NCI-H82 (cell line): ENCODE measurements at places on chromosomes 1 and 21.

DNA sequence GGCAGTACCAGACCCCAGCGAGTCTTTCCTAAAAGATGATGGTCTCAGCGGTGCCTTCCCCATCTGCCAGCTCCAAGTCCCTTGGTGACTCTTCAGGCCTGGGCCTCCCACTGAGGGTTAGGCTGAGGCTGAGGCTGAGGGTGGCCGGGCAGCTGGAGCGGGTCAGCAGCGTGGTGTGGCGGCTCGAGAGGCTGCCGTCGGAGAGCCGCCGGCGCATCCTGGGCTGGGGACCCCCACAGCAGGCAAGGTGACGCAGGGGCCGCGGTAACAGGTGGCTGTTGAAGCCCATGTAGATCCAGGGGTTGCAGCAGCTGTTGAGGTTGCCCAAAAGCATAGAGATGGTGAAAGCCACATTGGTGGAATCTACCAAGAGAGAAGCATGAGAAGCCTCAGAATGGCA, 7.0 kb downstream of the AVPR1B start:
- no peak for DNase-seq

GRCh38 chr1:37765916-37766664, 1.2 kb upstream of the EPHA10 start:
- DNase-seq: peak; percentile 85

- DNase-seq: peak; percentile 48
Measured at GRCh38 chr1:235199441-235199840, 38.4 kb upstream of the RBM34 start.

- DNase-seq: no peak
Measured at GRCh38 chr1:1942753-1943656, 23.9 kb upstream of the TMEM52 start.

- DNase-seq: no peak
Measured at GRCh38 chr1:24319312-24319863, at the start of gene GRHL3. Gene GRHL3 (plus strand): TSS chr1:24319357. CDS start chr1:24319552, 195 bp downstream.

GRCh38 chr1:46639547-46639946, 22.9 kb upstream of the MOB3C start:
- DNase-seq: no peak

- no peak for DNase-seq
Measured at GRCh38 chr1:225917101-225917500, 6.9 kb downstream of the PYCR2 start.

- no peak for DNase-seq
Measured at GRCh38 chr1:161721738-161722343, 497 bp downstream of the FCRLB start.

GRCh38 chr1:117578466-117578865, 27.4 kb upstream of the TENT5C start:
- DNase-seq: no peak

GRCh38 chr1:232951180-232951579, 769 bp downstream of the NTPCR start:
- DNase-seq: peak; percentile 58

- DNase-seq: no peak
Measured at GRCh38 chr1:158227904-158228623, 26.2 kb upstream of the CD1A start.

- DNase-seq: peak; percentile 61
Measured at GRCh38 chr1:85048296-85049064, at the start of gene MCOLN3. Gene MCOLN3 (minus strand): TSS chr1:85048500. CDS start chr1:85045360, 3,140 bp downstream.

- DNase-seq: peak; percentile 86
Measured at GRCh38 chr1:165369255-165369848, 12.8 kb upstream of the LMX1A start.

- DNase-seq: no peak
Measured at GRCh38 chr1:209633335-209633997, 18.8 kb downstream of the LAMB3 start.

- DNase-seq: peak; percentile 85
Measured at GRCh38 chr1:56811331-56811730, 7.9 kb downstream of the FYB2 start.

DNA sequence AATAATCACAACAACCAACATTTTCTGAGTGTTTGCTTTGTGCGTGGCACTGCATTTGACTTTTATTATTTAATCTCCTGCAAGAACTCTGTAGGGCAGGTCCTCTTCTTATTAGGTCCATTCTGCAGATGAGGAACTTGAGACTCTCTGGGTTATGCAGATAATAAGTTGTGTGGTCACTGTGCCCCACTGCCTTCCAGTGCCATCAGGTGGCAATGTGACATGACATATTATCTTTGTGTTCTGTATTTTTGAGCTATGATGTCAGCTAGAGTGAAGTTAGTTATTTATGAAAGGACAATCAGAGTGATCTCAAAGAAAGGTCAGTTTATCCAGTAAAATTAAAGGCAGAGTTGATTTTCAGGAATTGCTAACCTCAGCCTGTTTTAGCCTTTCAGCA, 196.0 kb downstream of the FMN2 start:
- no peak for DNase-seq
